GM12891 (cell line): ENCODE measurements at places on chromosomes 5 and 9.

DNA sequence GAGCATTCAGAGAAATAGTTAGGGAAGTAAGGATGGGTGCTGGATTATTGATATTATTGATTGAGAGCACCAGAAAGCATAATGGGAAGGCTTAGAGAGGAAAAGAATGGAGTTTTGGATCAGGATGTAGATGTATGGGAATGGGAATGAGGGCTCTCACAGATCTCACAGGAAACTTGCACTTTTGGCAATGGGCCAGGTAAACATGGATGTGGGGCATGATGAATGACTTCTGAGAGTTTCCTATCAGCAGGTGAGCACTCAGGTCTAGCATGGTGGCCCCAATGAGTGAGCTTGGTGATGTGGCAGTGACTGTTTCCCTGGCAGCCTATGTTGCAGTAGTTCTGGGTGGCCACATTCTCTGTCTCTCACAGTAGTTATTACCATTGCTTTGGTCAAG is 283.8 kb downstream of the FBXL7 start:
- DNase-seq: no peak

GRCh38 chr9:72271613-72272478 is 93.2 kb downstream of the ZFAND5 start:
- peak; percentile 37 for DNase-seq

GRCh38 chr5:35269006-35269405 is 38.7 kb upstream of the PRLR start:
- no peak for DNase-seq

DNA sequence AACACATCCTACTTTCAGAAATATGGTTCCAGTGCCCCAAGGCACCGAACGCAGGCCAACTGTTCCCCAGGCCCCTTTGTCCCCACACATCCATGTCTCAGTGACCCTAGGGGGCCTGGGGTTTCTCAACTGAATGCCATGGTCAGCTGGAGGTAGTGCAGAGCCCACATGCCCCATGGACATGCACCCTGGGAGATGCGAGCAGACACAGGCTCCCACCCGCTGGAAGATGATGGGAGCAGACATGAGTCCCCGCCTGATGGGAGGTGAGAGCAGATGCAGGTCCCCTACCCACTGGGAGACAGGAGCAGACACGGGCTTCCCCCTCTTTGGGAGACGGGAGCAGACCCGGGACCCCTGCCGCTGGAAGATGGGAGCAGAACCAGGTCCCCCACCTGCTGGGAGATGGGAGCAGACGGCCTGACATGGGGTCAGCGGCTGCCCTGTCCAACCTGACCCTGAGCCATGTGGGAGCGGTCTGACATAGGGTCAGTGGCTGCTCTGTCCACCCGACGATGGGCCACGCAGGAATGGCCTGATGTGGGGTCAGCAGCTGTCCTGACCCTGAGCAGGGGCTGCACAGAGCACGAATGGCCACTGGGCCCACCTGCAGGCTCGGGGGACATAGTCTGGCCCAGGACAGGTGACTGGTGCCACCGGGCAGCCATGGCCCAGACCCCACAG is 18.4 kb downstream of the ZDHHC11B start:
- DNase-seq: no peak

DNA sequence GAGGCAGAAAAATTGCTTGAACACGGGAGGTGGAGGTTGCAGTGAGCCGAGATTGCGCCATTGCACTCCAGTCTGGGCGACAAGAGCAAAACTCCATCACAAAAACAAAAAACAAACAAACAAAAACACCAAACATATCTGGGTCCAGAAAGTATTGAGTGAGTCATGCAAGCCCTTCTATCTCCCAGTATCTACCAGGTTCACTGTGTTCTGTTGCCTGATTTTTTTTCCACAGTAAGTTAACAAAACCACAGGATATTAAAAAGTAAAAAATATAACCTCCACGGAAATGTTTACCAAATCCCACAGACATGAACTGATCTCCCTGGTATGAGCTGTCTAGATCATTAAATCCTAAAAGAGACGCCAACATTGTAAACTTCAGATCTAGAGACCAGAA is 94.4 kb downstream of the ANKH start:
- no peak for DNase-seq

- DNase-seq: no peak
Measured at GRCh38 chr5:89281766-89282553, 399.0 kb upstream of the MEF2C start.

DNA sequence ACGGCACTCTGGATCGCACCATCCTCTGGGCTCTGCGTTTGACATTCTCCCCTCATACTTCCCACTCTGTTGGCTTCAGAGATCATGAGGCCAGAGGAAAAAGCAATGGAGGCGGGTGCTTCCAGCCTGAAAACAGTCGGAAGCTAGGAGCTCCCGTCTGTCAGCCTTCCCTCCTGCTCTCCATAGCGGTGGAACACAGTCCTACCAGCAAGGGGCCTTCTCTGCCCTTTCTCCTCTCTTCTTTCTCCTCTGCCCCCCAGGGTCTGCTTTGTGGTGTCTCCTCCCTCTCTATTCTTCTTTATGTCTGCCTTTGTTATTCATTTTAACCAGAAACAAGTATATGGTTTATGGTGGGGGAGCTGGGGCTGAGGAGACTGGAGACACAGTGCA is 152.5 kb upstream of the NFIB start:
- DNase-seq: no peak

DNA sequence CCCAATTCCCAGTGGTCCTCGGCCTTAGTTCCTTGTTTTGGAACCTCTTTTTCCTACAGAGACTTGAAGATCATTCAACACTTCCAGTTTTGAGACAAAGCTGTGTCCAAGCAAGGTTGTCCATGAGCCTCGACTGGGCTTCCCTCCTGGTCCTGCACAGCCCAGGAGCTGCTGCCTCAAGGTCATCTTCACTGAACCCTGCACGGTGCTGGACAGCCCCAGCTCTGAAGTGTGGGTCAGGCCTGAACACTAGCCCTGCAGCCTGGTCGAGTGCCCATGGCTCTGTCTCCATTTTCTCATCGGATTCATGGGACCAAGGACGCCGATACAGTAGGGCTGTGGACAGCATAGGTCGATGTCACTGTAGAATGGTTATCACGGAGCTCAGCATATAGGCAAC is 68.0 kb upstream of the NFIL3 start:
- DNase-seq: no peak

GRCh38 chr9:86354818-86355309 is 654 bp upstream of the TUT7 start:
- DNase-seq: no peak

- no peak for DNase-seq
Measured at GRCh38 chr5:59189472-59190244, 606.8 kb downstream of the RAB3C start.

DNA sequence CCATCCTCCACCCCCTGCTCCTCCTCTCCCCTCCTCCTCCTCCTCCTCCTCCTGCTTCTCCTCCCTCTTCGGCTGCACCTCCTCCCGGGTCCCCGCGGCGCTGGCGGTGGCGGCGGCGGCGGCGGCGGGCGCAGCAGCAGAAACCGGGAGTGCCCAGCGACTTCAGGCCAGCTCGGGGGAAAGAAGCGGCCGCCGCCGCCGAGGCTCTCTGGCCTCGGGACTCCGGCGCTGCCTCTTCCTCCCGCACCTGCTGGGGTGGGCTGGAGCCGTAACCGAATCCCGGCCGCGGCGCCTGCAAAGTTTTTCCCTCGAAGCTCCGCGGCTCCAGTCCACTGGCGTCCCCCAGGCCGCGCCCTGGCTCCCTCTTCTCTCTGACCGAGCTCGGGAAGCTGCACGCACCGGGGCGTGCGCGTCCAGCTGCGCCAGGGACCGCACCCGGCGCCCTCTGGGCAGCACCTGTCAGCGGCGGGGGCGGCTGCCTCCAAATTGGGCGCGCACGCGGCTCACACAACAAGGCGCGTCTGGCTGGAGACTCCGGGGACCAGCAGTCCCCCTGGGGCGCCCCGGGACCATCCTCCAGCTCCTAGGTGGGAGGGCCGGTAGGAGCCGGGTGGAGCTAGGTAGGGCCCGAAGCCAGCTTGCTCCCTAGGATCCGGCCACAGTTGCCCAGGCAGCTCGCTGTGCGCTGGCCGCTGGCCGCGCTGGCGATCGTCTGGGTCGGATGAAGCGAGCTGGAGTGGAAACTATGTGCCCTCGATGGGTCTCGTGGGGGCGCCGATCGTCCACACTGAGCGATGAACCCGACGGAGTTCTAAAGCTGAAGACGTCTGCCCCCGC is at the start of gene MCTP1:
Gene MCTP1 (minus strand): TSS at position 523 of the 837 bp plus-strand sequence.
- peak; percentile 28 for DNase-seq

DNA sequence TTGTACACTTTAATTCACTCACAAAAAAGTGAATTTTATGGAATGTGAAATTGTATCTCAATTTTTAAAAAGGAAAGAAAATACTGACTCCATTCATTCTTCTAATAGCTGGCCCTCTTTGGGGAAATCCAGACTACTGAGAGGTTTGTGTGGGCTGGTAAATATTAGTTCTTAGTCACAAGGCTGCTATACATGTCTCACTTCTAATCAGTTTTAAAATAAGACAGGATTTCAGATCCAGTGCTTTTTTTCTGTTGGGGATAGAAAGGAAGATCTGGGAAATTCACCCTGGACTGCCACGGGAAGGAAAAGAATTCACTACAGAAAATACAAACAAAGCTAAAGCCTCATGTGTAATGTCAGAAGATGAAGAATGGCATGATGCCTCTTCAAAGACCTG is 32.7 kb upstream of the ADAMTSL1 start:
- no peak for DNase-seq

DNA sequence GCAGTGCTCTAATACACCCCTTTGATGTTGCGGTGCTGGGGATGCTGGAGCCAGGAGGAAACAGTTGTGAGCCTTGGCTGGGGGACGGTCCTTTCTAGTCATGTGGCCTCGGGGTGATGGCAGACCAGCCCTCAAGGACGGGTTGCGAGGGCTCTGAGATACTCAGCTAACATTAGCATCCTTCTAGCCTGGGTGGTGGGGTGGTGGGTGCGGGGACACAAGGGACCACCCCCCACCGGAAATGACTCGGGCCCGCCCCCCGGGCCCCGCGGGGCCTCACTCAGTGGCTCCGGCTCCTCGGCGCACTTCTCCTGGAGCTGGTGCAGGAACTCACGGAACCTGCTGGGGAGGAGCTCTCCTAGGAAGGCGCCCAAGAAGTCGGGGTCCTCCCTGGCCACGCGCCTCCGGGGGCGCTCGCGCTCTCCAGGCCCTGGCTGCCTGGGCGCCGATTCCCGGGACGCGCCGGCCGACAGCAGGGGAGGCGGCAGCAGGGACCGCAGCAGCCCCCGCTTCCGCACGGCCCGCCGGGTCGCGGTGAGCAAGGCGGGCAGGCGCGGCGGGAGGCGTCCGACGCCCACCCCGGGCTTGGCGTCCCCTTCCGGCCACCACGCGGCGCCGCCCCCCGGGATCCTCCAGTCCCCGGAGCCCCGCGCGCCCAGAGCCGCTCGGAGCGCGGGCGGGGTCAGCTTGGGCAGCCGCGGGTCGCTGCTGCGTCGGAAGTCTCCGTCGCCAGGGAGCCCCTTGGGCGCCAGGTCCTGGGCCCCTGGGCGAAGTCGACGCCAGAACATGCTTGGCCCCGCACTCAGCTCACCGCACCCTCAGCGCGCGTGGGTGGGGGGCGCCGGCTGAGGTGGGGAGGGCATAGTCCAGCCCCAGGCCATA is 873 bp downstream of the C9orf50 start:
- no peak for DNase-seq

DNA sequence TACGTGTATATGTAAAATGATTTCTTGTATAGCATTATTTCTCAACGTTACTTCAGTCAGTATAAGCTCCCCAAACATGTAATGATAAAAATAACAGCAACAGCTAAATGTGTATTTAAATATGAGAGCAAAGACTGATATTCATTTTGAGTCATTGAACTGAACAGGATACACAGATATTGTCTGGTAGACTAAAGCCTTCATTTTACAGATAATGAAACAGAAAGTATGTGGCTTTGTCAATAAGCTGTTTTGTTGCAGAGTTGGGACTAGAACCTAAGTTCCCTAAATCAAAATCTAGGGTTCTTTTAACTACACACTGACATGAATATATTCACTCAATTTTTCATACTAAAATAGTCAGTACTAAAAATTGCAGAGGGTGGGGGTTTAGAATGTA is 80.4 kb upstream of the MARCHF11 start:
- no peak for DNase-seq

DNA sequence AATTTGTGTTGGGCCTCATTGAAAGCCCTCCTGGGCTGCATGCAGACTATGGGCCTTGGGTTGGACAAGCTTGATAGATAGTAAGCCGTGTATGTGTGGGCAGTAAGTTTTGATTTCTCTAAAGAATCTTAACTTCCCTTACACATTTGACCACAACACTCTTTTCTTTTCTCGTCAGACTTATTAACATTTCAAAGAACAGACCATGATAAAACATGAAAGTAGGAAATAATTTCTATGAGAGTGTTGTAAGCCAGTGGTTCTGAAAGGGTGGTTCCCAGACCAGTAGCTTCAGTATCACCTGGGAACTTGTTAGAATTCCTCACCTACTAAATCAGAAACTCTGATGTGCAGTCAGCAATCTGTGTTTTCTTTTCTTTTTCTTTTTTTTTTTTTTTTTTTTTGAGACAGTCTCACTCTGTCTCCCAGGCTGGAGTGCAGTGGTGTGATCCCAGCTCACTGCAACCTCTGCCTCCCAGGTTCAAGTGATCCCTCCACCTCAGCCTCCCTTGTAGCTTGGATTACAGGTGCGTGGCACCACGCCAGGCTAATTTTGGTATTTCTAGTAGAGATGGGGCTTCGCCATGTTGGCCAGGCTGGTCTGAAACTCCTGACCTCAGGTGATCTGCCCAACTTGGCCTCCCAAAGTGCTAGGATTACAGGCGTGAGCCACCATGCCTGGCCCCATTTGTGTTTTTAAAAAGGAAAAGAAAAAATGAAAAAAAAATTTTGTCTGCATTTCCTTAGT is 20.0 kb upstream of the GCNT1 start:
- DNase-seq: no peak

- DNase-seq: no peak
Measured at GRCh38 chr9:15116130-15116580, 190.9 kb downstream of the TTC39B start.

DNA sequence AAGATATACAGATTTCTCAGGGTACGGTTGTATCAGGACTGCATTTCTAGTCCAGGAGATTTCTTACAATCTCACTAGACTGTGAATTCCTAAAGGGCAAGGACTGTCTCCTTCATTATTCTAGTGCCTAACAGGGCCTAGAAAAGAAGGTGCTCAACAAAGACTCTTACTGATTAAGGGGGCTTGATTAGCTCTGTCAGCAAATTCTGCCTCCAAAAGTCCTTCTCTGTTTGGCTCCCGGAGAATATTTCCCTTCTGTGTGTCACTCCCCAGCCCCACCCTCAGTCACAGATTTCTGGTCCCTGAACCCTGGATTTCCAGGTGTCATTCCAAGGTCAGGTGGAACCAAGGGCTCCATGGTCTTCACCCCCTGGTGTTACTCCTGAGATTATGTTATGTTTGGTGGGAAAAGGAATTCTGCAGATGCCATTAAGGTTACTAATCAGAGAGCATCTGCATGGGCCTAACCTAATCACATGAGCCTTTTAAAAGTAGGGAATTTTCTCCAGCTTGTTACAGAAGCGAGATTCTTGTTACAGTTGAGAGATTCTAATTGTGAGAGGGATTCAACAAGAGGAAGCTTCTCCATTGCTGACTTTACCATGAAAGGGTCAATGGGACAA is 167.7 kb upstream of the LHFPL2 start:
- no peak for DNase-seq

DNA sequence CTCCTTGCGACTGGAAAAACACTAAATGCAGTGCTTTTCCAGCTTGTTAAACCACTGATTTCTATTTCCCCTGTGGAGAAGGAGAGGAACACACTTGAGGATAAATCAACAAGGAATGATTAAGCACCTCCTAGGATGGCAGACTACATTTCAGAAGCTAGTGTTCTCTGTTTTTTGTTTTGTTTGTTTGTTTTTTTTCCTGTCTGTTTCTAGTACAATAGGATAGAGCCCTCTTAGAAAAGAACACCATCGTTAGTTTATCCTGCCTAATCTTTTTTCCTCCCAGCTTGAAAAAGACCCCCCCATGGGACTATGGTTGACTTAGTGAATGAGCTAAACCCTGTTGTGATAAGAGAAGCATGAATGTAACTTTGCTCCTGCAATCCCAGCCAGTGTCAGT is 3.9 kb upstream of the TAL2 start:
- no peak for DNase-seq
